ENCODE measurements at places on chromosomes 2 and 18. TPM values are rescaled to one million over a fixed set of nuclear protein-coding genes. Genes with fewer than 3 reads are reported as not detected.

The GRB14 gene
- not detected for total RNA-seq

The DIPK1C gene
- total RNA-seq = not detected

The SLC5A7 gene
- total RNA-seq = not detected

The IL1RL2 gene
- not detected for total RNA-seq

The TCF23 gene
- total RNA-seq = not detected

The KCNG2 gene
- total RNA-seq = not detected

The TXNDC9 gene
- 36.2 TPM for total RNA-seq
